ENCODE measurements at places on chromosomes 6 and 20.

DNA sequence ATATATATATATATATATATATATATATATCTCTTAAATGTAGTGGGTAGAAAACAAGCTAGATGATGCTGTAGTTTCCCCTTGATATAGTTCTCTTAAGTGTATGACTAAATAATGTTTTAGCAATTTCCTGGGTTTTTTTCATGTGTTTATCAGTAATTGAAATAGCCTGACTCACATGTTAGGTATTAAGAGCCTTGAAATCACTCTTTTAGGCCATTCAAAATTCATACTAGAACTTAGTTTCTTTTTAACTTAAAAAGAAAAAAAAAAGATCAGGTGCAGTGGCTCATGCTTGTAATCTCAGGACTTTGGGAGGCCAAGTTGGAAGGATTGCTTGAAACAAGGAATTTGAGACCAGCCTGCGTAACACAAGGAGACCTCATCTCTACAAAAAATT lies 44.1 kb downstream of the NKX2-4 start:
- DNase-seq = peak; percentile 79

- peak; percentile 57 for DNase-seq
These were observed 58.5 kb downstream of the AHI1 start for GRCh38 chr6:135438907-135439535.

- peak; percentile 25 for DNase-seq
These were observed 299.0 kb upstream of the STXBP5 start for GRCh38 chr6:146905181-146905704.

GRCh38 chr6:54958446-54958845 lies 111.9 kb downstream of the FAM83B start:
- peak; percentile 1 for DNase-seq
